ENCODE measurements at places on chromosomes 3 and 15.

GRCh38 chr3:177281292-177282118, 84.2 kb upstream of the TBL1XR1 start:
- DNase-seq: peak; percentile 67

DNA sequence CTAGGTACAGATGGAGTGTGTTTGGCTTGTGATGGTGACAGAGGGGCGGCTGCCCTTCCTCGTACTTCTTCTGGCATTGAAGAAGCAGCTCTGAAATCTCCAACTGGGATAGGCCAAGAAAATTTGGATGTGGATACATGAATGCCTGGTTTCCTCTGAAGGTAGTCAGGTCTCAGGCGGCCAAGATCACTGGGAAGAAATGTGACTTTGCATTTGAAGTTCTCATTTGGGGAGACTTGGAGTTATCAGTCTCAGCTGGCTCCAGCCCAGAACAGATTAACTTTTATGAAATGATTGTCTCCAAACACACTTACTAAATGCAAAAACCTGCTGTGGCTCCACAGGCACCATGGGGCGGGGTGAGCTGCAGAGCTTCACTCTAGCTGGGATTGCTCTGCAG, 215.9 kb downstream of the THSD4 start:
- DNase-seq: no peak

DNA sequence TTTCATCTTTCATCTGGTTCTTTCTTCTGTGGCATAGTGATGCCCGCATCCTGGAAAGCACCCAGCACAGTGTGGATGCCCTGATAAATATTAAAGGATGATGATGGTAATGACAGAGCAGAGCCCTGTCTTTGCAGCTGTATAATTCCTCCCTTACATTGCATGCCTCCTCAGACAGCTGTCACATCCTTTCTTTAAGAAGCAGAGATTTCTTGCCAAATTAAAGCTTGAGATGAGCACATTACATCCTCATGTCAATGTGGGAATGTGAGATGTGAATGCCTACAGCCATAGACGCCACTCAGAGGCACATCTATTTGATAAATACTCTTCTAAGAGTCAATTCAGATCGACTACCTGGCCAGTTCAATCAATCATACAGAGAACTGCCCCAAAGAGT, 642.0 kb downstream of the ZNF385D start:
- DNase-seq: no peak

DNA sequence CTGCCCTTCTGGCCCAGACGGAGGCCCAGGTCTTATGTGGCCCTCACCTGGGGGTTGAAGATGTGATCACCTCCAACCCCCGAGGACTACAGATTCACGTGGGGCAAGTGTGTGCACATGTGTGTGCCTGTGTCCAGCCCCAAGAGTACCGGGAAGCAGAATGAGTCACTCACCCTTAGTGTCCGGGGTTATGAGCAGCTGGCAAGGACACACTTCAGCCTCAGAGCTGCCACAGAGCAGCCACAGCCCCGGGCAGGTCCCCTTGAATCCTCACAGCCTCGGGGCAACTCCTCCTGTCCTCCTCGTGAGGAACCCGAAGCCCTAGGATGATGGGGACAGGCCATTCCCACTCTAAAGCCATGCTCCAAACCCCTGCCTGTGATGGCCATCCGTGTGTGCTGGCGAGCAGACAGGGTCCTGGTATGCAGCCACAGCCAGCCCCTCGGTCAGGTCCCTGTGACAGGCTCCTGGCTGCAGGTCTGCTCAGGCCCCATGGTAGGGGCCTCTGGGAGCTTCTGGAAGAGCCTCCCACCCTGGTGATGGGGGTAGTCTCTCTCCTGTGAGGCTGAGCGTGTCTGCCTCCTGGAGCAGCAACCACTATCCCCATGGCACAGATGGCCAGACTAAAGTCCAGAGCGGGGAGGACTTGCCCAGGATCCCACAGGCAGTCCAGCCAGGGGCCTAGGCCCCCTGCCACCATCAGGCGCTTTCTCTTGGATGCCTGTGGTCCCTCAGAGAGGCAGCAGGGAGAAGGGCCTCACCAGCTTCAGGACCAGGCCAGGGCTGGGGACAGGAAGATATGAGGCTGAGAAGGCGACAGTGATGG, 852 bp downstream of the STAB1 start:
- no peak for DNase-seq
